ENCODE measurements at places on chromosomes 1 and 21.
A peak's percentile ranks its signal among the peaks of the same experiment; 100 is the strongest.

- no peak for DNase-seq
These were observed 1573.0 kb upstream of the PRMT6 start for GRCh38 chr1:105483436-105483835.

DNA sequence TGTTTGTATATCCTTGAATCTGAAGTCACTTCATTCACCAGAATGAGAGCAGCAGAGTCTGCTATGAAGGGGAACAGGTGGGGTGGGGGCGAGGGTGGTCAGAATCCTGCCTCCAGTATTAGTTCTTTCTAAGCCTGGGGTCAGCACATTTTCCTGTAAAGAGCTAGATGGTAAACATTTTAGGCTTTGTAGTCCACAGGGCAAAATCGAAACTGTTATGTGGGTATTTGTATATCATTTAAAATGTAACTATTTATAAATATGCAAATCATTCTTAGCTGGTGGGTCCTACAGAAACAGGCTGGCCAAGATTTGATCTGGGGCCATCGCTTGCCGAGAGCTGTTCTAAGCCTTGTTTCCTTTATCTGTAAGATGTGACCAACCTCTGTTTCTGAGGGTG lies 96.0 kb downstream of the IGSF21 start:
- DNase-seq: no peak

DNA sequence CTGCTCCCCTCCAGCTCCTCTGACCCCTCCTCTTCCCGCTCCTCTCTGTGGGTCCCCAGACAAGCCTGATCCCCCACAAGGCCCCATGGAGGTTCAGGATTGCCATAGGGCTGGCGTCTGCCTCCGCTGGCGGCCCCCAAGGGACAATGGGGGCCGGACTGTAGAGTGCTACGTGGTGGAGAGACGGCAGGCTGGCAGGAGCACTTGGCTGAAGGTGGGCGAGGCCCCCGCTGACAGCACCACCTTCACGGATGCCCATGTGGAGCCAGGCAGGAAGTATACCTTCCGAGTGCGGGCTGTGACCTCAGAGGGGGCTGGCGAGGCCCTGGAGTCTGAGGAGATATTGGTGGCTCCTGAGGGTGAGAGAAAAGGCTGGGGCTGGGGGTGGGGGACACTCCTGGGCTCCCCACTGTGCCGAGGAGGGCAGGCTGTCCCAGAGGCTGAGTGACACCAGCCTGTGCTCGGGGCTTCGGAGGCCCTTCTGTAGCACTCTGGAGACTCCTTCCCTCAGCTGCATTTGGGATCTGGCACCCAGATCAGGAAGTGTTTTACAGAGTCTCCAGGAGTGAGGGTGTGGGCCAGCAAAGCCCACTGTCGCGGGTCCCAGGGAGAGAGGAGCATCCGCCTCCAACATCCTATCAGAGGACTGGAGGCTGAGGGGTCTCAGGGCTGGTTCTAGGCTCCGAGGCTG lies 25.9 kb downstream of the IGFN1 start:
- DNase-seq: no peak

- DNase-seq: peak; percentile 61
These were observed 734.2 kb upstream of the ADAMTS5 start for GRCh38 chr21:27700974-27701614.

DNA sequence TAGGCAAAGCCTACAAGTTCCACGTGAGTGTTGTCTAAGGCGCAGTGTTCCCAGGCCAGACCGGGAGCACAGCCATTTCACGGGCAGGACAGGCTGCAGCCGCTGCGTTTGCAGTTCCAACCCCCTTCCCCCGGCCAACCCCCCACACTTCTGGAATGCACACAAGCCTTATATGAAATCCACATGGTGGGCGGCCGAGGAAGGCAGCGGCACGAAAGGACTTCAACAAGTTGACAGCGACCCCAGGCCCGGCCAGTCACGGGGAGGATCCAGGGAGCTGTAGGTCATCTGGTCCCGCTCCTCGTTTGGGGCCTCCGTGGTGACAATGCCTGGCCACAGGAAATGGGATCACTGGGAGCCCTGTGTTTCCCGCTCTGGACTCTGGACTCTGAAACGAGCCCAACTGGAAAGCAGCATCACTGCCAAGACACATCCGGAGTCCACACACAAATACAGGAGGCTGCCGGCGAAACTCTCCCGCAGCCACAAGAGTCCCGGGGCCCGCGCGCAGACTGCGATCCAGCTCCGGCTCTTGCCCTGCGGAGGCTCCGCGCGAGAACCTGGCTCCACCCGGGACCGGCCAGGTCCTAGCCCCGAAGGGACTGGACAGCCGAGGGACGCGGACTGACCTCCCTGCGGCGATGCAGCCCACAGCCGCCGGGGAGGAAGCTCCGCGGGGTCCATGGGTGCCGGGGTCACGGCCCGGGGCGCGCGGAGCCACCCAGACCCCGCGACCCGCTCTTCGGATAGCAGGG lies 794 bp downstream of the NID1 start:
- DNase-seq: peak; percentile 51

DNA sequence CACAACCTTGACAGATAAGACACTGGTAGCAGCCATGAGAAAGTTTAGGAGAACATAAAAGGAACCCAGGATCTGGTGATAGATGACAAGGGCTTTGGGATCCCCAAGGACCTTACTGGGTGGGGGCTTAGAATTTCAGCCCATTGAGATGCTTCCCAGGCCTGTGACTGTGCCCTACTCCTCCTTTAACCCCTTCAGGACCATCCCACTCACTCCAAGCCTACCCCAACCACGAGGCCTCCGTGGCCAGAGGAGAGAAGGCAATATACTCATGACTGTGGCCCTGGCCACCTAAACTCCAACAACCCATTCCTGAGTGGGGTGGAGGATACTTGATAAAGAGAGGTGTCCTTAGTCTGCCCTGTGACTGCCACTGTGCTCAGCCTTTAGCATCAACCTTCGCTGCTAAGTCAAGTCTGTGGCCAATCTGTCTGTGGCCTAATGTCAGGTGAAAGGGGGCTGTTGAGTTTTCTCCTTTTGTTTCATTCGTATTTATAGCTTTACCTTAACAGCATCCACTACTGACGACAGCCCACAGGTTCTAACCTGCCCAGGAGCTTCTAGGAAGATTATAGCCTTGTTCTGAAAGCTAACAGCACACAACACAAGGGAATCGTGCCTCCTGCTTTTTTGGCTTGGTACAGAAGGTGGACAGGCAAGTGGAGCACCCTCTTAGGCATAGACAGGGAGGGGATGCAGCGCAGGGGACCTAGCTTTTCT lies 16.9 kb upstream of the BCAR3 start:
- no peak for DNase-seq

GRCh38 chr1:160117709-160118183 lies 2.2 kb downstream of the ATP1A2 start:
- DNase-seq: peak; percentile 84

GRCh38 chr1:36520771-36521420 lies 38.2 kb upstream of the CSF3R start:
- no peak for DNase-seq

- DNase-seq: no peak
These were observed 163.8 kb downstream of the CHRM3 start for GRCh38 chr1:239550178-239550577.

DNA sequence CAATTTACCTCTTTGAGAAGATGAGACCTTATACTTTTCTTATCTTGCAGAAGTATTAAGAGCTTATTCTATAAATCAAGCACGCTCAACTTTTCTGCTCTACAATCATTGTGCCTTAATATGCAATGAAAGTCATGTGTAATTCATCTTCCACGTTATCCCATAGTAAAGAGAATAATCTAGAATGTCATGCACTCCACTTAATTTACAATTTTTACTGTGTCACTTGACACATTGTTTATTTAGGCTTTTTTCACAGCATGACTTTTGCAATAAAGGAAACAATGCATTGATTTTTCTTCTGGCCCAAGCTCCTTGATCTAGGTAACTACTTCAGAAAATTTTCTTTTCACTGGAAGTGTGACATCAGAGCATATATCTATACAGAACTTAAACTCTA lies 290.9 kb downstream of the HHIPL2 start:
- no peak for DNase-seq

DNA sequence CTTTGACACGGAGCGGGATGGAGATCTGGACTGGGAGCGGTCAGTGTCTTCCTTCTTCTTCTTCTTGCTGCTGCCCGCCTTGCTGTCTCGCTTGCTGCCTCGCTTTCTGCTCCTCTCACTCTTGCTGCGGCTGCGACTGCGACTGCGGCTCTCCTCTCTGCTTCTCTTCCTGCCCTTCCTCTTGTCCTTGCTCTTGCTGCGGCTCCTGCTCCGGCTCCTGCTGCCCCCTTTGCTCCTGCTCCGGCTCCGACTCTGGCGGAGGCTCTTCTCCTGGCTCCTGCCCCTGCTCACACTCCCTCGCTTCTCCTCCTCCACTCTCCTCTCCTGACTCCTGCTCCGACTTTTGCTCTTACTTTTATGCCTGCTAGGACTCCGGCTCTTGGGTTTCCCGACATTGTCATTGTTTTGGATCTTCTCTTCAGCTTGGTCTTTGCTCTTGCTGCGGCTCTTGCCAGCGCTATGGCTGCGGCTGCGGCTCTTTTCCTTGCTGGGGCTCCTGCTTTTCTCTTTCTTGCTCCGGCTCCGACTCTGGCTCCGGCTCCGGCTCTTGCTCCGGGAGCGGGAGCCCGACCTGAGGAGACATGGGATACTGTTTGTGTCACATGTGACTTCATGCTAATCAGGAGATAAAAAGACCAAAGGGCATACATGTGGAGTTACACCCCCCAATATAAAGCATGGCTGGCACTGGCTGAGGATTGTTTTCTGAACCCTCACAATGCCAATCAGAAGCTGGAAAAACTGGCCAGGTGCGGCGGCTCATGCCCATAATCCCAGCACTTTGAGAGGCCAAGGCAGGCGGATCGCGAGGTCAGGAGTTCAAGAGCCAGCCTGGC lies 25.2 kb upstream of the TMEM200B start:
- DNase-seq: no peak

- DNase-seq: no peak
These were observed 31.1 kb upstream of the POFUT2 start for GRCh38 chr21:45318556-45319404.

DNA sequence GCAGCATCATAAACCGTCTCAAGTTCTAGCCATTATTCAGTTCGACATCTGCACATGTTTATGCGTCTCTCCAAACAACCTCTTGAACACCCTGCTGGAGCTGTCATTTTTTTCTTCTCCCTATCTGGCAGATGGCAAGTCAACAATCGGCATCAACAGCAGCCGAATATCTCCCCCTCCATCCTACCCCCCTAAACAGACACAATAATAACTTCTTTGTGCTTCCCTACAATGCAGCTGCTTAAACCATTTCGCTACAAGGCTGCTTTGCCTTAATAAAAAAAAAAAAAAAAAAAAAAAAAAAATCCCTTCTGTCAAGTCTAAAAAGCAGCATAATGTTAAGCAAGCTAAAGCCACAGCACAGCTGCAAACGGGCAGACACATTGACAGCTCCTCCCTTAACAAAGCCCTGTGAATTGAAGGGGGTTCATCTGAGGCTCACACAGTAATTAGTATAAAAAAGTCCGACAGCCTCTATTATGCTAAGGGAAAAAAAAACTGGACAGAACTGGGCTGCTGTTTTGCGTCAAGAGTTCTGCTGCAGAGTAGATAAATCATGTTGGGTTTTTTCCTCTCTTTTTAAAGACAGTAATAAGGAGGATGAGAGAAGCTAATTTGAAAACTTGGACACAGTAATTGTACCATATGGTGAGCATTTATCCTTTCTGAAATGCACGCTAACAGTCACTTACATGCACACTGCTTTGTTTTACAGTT lies 136.4 kb downstream of the AKT3 start:
- DNase-seq: no peak

DNA sequence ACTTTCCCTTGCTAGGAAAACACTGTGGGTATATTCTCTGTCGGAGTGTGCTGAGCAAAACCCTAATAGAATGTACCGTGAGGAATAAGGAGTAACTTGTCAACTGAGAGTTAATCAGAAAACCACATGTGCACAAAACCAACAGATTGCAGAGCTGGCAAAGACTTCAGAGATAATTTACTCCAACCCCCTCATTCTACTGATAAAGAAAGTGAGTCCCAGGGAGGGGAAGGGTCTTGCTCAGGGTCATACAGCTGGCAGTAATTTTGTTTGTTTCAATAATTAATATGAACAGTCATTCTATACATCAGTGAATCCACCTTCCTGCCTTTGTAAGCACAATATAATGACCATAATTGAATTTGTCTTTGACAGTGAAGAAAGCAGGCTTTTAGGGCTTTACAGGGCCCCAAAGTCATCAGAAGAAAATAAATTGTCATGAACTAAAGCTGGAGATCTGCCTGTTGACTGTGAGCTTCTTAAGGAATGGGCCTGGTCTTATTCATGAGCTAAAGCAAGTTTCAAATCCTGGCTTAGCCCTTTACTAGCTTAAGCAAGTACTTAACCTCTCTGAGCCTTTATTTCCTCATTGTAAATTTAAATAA lies 67.2 kb upstream of the HOOK1 start:
- no peak for DNase-seq

DNA sequence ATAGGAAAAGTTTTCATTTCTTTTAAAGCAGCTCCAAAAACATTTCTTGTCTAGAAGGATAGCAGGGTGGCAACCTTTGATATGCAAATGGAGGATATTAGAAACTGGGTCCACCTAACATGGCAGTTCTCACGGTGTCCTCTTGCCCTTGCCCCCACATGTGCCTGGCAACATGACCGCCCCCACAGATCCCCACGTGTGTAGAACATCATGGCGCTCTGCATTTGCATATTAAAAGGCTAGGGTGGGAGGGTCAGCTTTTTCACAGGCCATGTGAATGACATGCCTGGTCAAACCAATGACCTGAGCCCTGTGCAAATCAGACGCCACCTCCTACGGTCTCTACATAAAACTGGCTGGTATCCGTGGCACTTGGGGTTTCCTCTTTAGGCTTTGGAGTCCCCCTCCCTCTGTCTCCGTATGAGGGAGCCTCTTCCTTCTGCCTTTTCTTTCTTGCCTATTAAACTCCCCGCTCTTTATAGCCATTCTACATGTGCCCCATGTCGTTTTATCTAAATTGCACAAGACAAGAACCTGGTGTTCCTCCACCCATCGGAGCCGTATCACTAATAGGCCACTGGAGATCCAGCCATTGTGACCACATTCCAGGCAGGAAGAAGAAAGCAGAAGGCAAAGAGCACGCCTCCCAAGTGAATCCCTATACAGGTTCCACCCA lies 71.3 kb downstream of the WDR4 start:
- no peak for DNase-seq

- no peak for DNase-seq
These were observed 7.1 kb upstream of the PRCC start for GRCh38 chr1:156760092-156760795.

- DNase-seq: no peak
These were observed 158.9 kb downstream of the ZBTB18 start for GRCh38 chr1:244209955-244210354.

Measured in anterior cingulate cortex (tissue), 58 donors.